ENCODE measurements at places on chromosomes 12 and 14.

GRCh38 chr12:71014180-71014785 is 93.7 kb upstream of the PTPRR start:
- no peak for DNase-seq

- no peak for DNase-seq
These were observed 994.0 kb downstream of the TRHDE start for GRCh38 chr12:73266206-73266605.

- no peak for DNase-seq
These were observed 46.0 kb upstream of the DYNC1H1 start for GRCh38 chr14:101918065-101918989.

- no peak for DNase-seq
These were observed 55.8 kb downstream of the RAD51B start for GRCh38 chr14:67875175-67876006.

- no peak for DNase-seq
These were observed 2.0 kb upstream of the AP1G2 start for GRCh38 chr14:23569443-23570151.

GRCh38 chr12:127559349-127560040 is 707.5 kb upstream of the TMEM132C start:
- peak; percentile 16 for DNase-seq

DNA sequence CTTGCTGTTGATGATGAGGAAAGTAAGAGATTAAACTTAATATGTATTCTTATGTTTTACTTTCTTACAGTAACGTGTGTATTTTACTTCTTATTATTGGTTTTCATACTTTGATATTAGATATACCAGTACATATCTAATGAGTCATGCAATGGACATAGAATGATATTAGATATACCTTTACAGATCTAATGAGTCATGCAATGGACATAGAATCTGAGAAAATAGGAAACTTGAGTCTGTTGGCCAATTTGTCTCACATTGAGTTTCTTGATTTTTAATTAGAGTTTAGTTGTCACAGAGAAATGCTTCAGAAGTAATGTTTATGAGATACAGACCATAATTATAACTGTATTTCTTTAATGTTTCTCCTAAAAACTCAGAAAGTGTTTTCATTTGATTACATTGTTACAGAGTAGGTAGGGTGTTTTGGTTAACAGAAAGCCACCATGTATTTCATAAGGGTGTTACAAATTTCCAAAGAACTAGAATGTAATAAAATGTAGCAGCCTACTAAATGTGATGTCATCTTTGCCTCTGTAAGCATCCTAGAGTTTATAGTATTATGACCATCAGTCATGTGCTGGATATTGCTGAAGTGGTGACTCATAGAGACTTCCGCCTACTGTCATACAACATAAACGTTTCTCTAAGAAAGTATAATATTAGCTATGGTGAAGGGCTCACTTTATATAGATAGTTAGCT is 3.0 kb downstream of the GAS2L3 start:
- DNase-seq, result no peak

DNA sequence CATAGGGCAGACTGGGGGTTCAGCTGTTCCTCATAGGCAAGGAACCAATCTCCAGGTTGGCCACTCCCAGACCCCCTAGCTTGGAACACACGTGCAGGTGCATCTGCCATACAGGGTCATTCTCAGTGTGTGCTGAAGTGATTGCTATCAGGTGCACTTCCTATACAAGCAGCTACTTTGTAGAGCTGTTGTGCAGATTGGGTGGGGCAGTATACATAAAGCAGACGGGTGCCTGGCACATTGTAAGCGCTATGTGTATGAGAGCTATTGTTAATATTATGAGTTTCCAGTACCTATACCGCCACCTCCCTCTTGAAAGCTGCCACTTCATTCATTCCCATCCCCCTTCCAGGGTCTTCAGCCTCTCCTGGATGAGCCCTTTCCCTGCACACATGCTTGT is 17.3 kb downstream of the IRF2BPL start:
- DNase-seq, result no peak

DNA sequence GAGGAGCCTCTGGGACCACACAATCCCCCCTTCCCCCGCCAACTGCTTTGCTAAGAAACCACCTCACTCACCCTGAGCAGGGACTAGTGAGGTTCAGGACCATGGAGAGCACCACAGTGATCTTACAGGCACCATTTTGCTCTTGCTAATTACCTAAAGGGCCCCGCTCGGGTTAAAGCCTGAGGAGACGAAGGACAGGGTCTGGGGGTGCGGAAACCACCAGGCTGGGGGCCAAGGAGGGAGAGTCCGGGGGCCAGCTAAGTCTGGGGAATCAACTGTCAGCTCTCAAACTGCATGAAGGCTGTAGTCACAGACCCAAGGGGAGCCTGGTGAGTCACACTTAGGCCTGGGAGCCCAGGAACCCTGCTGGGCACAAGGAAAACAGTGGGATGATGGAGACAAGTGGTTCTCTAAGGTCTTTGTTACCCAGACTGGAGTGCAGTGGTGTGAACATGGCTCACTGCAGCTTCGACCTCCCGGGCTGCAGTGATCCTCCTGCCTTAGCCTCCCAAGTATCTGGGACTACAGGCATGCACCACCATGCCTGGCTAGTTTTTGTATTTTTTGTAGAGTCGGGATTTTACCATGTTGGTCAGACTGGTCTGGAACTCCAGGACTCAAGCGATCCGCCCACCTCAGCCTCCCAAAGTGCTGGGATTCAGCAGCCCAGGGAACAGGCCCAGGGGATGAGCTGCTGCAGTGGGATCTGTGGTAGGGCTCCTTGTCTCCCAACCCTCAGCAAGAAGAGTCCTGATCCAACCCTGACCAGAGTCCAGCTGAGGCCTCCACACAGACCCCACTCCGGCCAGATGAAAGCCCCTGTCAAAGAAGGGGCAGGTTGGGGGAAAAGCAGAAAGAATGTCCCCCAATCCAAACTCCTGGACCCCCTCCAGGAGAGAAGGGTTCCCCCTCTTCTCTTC is 98.8 kb downstream of the CALM1 start:
- peak; percentile 22 for DNase-seq

GRCh38 chr12:53651737-53652136 is 24.1 kb downstream of the ATP5MC2 start:
- no peak for DNase-seq

DNA sequence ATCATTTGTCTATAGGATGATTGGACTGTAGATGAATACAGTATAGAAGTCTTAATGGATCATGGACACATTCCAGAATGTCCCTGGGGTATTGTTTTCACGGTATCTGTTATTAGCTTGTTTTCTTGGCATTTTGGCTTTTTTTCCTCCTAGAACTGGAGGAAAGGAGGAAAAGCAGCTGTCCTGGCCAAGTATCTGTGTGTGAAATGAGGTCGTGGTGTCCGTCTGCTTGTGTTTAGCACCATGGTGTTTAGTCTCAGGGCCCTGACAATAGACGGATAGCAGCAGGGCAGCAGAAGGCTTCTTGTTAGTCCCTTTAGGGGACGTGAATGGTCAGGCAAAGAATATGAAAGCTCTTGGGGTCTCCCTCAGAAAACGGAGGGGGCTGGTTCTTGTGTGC is 21.2 kb downstream of the FGF6 start:
- DNase-seq, result no peak

GRCh38 chr12:117874842-117875434 is 93.9 kb downstream of the KSR2 start:
- peak; percentile 55 for DNase-seq

DNA sequence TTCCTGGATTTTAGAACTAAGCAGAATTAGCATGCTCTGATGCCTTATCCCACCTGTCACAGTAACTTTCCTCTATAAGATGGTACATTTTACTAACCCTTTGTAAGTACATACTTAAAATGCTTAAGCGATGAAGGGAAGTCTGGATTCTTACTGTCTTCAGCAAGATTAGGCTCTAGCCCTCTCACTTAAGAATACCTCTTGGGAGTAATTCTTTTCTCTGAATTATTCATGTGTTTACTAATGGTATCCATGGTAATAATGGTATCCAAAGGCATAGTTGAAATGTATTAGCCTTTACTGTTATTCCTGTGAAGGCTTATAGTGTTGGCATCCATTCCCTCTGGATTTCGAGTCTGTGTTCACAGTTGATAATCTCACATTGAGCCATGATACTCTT is 176.9 kb downstream of the MON2 start:
- peak; percentile 17 for DNase-seq

Data from skin of body (tissue), 3 donors.